Activated CD4-positive, alpha-beta T cell treated with anti-CD3 and anti-CD28 coated beads for 36 hours (primary cell): ENCODE measurements at places on chromosomes 7 and 10.
A peak's percentile ranks its signal among the peaks of the same experiment; 100 is the strongest.

DNA sequence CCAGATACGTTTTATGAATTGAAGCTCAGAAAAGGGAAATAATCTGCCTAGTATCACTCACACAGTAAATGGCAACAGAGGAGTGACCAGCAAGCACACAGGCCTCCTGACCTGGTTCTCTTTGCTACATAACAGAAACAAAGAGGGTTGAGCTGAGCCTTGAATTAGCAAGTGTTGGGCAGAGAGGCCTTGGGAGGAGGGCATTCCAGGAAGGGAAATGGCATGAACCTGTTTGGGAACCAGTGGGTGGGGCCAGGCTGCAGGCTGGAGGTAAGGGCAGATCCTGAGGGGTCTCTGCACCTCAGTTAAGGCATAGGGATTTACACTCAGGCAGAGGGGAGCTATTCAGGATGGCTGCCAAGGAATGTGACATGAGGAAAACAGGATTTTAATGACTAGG lies 24.8 kb upstream of the CYCS start:
- DNase-seq: no peak

GRCh38 chr10:17427666-17428350 lies 26.6 kb downstream of the ST8SIA6 start:
- DNase-seq: no peak

GRCh38 chr10:123213192-123213591 lies 59.0 kb downstream of the BUB3 start:
- DNase-seq: no peak

DNA sequence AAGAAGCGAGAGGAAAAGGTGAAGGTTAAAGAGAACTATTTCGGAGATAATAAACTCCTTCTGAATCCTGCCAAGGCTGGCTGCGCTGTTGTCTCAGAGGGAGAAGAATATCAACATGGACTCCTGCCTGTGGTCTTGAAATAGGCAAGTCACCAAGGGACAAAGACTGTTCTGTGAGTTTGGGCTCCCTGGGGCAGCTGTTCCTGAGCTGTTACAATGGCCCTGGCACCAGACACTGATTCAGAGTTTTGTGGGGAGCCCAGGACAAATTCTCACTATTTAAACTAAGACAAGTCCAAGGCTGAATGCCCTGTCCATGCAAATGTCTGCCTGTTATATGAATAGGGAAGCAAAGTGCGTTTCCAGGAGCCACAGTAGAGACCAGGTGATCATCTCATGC lies 81.4 kb downstream of the PRPF18 start:
- no peak for DNase-seq

- no peak for DNase-seq
Observed at GRCh38 chr10:17683541-17683940, 39.6 kb downstream of the STAM start.

DNA sequence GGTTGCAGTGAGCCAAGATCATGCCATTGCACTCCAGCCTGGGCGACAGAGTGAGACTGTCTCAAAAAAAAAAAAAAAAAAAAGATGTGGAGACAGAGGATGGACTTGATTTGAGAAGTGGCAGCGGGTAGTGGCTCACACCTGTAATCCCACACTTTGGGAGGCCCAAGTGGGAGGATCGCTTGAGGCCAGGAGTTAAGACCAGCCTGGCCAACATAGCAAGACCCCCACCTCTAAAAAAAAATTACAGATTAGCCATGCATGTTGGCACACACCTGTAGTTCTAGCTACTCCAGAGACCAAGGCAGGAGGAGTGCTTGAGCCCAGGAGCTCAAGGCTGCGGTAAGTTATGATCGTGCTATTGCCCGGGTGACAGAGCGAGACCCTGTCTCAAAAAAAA lies 24.3 kb upstream of the ASCC1 start:
- no peak for DNase-seq

- DNase-seq: no peak
Observed at GRCh38 chr10:5647507-5648240, 18.7 kb downstream of the ASB13 start.

- no peak for DNase-seq
Observed at GRCh38 chr7:83778073-83778443, 129.1 kb upstream of the SEMA3E start.

- peak; percentile 82 for DNase-seq
Observed at GRCh38 chr10:120948889-120949608, 97.9 kb downstream of the WDR11 start.

DNA sequence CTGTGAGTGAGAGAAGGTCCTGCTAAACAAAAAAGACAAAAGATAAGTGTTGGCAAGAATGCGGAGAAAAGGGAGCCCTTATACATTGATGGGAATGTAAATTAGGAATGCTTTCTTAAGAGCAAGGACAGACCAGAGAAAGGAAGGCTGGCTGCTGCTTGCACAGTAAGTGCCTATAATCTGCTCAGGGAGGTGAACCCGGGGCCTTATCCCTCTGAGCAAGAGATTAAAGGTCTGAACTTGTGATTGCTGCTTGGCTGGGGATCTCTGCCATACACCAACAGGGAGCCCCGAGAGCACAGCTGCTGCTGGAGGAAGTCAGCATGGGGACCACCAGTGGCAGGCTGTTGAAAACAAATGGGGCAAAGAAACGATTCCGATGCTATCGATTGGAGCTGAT lies 32.0 kb upstream of the CRTAC1 start:
- DNase-seq: no peak

DNA sequence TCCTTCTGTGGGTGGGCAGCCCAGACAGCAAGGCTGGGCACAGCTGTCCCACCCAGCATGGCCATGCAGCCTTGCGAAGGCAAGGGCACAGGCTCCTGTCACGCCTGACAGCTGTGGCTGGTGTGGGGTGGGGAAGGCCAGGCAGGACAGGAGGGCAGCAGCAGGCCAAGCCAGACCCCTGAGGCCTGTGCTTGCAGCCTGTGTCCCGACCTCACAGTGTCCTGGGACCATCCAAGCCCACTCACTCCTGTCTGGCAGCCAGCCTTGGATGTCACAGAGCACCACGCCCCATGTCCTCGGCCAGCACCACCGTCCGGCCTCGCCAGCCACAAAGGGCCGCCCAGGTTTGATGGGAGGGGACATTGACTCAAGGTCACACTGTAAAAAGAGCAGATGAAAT lies 85.5 kb upstream of the LRRC4 start:
- no peak for DNase-seq

DNA sequence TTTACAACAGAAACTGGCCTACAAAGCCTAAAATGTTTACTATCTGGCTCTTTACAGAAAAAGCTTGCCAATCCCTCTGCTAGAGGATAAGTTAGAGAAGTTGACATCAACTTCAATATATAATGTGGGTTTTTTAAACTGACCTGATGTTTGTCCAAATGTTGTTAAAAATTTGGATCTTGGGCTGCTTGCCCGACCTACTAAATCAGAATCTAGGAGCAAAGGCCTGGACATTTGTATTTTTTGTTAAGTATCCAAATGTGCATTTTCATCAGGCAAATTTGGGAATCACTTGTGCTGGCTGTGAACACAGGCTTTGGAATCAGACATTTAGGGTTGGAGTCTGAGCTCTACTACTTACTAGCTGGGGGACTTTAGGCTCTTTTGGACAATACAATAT lies 252.7 kb upstream of the CSTF2T start:
- DNase-seq: no peak

DNA sequence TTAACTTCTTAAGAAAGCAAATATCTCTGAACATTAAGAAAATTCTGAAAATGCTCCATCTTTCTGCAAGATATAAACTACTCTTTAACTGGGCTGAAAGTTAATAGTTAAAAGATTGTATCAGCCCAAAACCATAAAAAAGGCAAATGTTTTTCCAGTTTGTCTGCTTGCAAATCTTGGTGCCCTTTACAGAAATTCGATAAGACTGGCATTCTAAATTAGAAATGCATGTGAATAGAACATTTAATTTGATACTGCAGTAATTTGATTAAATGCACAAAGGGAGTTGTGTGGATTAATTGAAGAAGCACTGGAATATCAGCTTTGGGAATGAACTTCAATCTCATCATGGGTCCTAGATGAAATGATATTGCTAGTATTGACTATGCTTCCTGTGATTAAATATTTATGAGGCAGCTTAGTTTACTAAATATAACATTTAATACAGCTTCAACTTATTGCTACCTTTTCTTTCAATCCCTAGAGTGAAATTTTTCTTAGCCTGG lies 78.4 kb downstream of the IQUB start:
- no peak for DNase-seq

GRCh38 chr10:126085806-126086205 lies 189.4 kb downstream of the FANK1 start:
- no peak for DNase-seq

- no peak for DNase-seq
Observed at GRCh38 chr7:129609666-129610065, 1.9 kb upstream of the NRF1 start.

DNA sequence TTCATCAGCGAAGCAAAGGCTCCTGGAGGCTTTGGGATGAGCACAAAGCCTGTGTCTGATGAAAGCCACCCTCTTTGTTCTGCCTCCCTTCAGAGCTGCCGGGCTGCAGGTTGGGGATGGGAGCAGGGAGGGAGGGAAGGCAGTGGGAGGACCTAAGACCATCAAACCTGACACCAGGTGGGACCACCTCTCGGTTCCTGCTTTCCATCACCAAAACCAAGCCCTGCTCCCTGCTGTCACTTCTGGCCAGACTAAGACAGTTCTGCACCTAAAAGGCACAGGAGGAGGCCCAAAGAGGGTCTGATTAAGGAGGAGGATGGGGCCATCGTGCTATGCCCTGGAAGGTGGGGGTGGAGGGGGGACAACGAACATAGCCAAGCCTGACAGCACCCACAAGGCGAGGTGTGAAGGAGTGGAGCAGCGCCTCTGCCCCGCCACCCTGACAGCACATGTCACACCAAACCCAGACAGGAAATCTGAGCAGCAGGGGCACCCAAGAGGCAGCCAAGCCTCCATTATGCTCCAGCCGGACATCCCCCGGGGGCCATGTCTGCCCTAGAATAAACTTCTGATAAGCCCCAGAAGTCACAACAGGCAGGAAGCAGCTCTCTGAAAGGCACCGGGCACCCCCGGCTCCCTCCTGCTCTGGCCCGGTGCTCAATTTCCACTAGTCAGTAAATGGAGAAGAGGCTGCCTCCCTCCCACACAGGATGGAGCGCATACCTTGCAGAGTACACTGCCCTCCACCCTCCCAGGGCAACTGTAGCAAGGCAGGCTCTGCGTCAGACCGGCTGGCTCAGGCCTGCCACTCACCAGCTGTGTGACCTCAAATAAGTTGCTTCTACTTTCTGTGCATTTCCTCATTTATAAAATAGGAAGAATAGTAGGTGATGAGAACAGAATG lies 48.9 kb downstream of the DLG5 start:
- DNase-seq: peak; percentile 36

- no peak for DNase-seq
Observed at GRCh38 chr7:19110026-19110730, 7.3 kb downstream of the TWIST1 start.

- DNase-seq: no peak
Observed at GRCh38 chr10:97549587-97550322, 22.8 kb upstream of the ANKRD2 start.

DNA sequence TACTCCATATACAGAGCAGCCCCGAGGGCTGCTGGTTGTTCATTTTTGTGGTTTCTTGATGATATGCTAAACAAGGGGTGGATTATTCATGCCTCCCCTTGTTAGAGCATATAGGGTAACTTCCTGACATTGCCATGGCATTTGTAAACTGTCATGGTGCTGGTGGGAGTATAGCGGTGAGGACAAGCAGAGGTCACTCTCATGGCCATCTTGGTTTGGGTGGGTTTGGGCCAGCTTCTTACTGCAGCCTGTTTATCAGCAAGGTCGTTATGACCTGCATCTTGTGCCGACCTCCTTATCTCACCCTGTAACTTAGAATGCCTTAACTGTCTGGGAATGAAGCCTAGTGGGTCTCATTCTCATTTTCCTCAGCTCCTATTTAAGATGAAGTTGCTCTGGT lies 31.3 kb downstream of the GNAT3 start:
- DNase-seq: no peak

- DNase-seq: peak; percentile 42
Observed at GRCh38 chr7:1819259-1819841, 149.3 kb downstream of the ELFN1 start.

- DNase-seq: no peak
Observed at GRCh38 chr7:30844916-30845315, 66.7 kb upstream of the AQP1 start.

GRCh38 chr10:1738950-1739349 lies 1.6 kb upstream of the ADARB2 start:
- DNase-seq: no peak
